ENCODE measurements at places on chromosomes 3 and 15.
A peak's percentile ranks its signal among the peaks of the same experiment; 100 is the strongest.

- no peak for DNase-seq
Measured at GRCh38 chr3:128549283-128550112, 56.5 kb upstream of the GATA2 start.

GRCh38 chr3:5572168-5572567, 384.7 kb downstream of the EDEM1 start:
- no peak for DNase-seq

DNA sequence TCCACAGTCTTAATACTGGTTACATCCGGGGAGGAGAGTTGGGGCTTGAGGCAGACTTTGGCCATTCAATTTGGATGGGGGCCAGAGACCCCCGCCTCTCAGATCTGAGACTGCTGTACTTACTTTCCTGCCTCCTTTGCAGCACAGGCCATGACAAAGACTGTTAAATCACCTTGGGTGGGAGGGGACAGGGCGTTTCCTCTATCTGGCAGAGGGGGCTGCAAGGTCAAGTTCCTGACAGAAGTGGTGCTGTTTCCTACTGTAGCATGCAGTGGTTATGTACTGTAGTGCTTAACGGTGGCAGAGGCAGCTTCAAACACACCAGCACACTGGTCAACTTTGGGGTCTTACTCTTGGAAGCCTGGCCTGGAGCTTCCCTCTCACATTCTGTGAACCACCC, 261.2 kb upstream of the LRRFIP2 start:
- no peak for DNase-seq

- no peak for DNase-seq
Measured at GRCh38 chr3:143182866-143183664, 63.5 kb downstream of the CHST2 start.

DNA sequence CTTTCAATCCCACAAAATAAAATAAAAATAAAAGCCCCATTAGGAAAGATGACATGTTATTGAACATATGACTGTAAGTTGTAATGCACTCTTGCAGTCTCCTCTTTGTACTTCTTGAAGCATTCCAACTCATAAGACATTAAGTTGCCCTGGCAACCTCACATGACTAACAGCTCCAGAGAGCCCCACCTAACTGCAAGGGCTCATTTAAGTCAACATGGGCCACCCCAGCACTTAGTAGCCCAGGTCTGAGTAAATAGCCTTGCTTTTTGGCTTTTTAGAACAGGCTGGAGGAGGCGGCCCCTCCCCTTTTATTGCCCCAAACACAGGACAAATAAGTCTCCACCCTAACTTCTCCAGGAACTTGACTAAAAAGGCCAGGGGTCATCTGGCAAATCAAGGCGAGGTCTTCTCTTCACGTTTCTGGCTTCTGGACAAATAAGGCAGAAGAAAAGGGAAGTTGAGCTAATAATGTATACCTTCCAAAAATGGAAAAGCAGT, 135.1 kb downstream of the TMCO5A start:
- peak; percentile 91 for DNase-seq

- no peak for DNase-seq
Measured at GRCh38 chr3:24155276-24155675, 210.2 kb downstream of the NR1D2 start.

All from NCI-H69 (cell line).